ENCODE measurements at places on chromosomes 1 and 21. TPM values are rescaled to one million over a fixed set of nuclear protein-coding genes. Genes with fewer than 3 reads are reported as not detected.

The RNU1-4 gene
- total RNA-seq, result under 0.01 TPM

The LRP8 gene
- total RNA-seq, result 16.2 TPM

The OLFML3 gene
- not detected for total RNA-seq

The TTC24 gene
- not detected for total RNA-seq

The RNF186 gene
- under 0.01 TPM for total RNA-seq

The PLA2G2A gene
- total RNA-seq, result not detected
